PC-9 (cell line): ENCODE measurements at places on chromosomes 12 and 14.

DNA sequence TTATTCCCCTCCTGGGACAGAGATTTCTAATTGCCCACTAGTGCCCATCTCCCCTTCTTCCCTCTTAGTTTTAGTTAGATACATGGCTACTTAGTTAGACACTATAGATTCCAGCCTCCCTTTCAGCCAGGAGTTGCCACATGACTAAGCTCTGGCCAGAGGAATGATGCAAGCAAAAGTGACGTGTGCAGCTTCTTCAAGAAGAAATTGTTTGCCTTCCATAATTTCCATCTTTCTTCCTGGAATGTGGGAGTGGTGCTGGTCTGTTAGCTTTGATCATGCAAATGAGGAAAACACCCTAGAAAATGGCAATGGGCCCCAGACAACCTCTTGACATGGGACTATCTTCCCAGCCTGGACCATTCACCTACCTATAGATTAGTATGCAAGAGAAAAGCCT is 21.4 kb downstream of the CCDC177 start:
- DNase-seq, result peak; percentile 76

DNA sequence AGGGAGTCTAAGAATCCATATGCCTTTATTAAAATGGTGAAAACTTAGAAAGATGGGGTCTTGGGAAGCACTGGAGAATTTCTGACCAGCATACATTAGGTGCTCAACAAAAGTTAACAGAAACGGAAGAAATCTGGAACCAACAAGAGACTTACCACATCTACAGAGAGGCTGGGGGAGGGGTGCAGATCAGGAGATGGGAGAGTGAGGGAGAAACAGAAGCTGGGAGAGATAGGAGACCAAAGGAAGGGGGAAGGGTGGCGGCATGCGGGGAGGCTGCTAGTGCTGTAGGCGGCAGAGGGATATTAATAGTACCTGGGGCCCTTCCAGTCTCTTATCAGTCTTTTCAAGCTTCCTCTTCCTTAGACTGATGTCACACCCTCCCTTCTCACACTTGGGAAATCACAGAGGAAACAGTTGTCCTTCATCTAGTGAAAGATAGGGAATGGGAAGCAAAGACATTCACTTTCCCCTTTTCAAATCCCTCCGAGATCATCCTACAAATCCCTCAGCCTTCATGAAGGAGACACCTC is 18.1 kb downstream of the ZBTB39 start:
- DNase-seq, result no peak

DNA sequence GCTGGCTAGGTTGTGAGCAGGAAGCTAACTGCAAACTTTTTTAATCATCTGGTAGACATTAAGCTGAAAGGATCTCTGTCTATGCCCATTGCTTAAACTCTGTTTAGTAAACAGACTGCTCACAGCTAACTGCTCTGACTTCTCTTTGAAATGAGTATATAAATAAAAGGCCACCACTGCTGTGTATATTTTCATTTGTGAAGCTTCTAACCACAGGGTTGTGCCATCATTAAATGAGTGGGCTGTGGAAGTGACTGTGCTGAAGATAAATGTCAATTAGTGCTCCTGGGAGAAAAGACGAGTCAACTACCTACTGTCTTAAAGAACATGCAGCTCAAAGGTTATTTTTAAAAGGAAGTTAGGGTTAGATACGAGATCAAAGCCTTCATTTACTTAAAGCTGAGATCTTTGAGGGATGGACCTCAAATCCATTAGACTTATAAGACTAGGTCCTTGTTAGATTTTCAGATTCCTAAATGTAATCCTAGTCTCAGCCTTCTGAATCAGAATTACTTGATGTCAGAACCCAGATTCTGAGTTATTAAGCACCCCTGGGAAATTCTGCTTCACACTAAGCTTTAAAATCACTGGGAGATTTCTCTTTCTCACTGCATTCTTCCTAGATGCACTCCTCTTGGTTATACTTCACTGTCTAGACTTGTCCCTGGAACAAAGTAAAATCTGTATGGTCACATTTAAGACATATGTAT is 213.1 kb upstream of the FLRT2 start:
- DNase-seq, result no peak

- DNase-seq, result peak; percentile 45
Measured at GRCh38 chr12:14664434-14665023, 31.9 kb downstream of the GUCY2C start.

- no peak for DNase-seq
Measured at GRCh38 chr12:41460906-41461305, 272.8 kb downstream of the PDZRN4 start.

DNA sequence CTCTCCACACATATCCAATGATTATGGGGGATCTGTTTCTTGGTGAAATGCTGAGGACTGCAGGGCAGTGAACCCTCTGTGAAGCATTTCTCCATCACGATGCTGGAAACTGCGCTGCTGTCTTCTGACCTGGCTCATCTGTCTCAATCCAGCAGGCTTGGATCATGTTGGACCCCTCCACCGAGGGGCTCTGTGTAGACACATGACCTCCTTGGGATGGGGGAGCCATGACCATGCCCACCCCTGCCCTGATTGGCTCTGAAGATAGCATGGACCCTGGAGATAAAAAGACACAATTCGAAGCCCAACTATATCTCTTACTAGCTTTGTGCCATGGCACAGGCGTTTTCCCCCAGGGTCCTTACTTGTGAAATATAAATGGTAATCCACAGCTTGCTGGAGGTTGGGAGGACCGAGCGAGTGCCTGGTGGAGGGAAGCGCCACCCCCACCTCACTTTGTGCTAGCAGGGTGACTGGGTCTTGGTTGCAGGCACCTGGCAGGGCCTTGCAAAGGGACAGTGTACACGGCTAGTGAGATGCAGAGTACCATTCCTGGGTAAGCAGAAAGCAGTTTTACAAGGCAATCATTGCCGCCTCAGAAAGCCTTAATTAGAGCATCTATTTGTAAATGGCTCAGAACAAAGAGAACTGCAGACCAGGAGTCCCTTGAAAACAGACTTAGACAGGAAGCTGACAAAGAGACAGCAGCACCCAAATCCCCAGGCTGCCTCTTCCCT is 2.4 kb upstream of the KRT83 start:
- DNase-seq, result no peak

- no peak for DNase-seq
Measured at GRCh38 chr14:104293851-104294627, 155.7 kb downstream of the KIF26A start.

DNA sequence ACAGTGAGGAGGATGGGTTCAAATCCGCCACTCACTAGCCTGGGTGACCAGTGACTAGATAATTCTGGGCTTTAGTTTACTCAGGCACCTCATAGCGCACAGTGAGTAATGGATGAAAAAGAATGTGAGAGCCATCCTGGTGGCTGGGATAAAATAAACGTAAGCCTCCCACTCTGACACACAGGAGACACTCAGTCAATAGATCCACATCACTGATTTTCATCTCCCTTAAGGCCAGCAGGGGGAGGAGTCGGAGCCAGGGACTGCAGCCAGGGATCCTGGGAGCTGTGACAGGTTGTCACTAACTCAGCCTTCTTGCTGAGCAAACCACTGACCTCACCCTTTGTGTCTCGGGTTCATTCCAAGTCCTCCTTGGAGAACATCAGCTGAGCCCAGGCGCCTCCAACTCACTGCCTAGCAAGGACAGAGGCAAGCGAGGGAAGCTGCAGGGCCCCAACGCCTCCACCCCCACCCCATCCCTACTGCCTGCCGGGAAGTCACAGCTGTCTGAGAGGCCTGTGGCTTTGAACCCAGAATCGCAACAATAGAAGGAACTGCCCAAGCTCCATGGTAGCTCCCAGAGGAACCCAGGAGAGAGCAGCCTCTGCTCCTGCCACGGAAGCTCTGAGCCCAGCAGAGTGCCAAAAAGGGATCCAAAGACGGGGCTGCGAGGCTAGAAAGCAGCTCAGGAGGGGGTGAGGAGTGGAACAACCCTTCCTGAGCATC is 30.7 kb downstream of the PXN start:
- peak; percentile 79 for DNase-seq

GRCh38 chr14:79712302-79712950 is 498.9 kb downstream of the DIO2 start:
- no peak for DNase-seq

GRCh38 chr14:58131386-58131785 is 20.6 kb downstream of the ARMH4 start:
- no peak for DNase-seq

- DNase-seq, result no peak
Measured at GRCh38 chr12:90078344-90078743, 369.7 kb upstream of the ATP2B1 start.

DNA sequence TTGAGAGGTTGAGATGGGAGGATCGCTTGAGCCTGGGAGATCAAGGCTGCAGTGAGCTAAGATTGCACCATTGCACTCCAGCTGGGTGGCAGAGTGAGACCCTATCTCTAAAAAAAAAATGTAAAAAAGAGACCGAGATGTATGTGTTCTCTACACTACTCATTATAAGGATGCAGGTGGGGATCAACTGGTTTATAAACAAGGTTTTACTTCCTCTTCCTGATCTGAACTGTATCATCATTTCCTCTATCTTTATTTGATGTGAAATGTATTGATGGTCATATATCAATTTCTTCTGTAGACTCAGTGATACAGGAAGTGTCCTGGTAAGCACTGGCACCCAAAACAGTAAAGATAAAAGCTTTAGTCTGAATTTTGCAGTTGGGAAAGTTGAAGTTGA is 20.1 kb upstream of the USP44 start:
- no peak for DNase-seq

DNA sequence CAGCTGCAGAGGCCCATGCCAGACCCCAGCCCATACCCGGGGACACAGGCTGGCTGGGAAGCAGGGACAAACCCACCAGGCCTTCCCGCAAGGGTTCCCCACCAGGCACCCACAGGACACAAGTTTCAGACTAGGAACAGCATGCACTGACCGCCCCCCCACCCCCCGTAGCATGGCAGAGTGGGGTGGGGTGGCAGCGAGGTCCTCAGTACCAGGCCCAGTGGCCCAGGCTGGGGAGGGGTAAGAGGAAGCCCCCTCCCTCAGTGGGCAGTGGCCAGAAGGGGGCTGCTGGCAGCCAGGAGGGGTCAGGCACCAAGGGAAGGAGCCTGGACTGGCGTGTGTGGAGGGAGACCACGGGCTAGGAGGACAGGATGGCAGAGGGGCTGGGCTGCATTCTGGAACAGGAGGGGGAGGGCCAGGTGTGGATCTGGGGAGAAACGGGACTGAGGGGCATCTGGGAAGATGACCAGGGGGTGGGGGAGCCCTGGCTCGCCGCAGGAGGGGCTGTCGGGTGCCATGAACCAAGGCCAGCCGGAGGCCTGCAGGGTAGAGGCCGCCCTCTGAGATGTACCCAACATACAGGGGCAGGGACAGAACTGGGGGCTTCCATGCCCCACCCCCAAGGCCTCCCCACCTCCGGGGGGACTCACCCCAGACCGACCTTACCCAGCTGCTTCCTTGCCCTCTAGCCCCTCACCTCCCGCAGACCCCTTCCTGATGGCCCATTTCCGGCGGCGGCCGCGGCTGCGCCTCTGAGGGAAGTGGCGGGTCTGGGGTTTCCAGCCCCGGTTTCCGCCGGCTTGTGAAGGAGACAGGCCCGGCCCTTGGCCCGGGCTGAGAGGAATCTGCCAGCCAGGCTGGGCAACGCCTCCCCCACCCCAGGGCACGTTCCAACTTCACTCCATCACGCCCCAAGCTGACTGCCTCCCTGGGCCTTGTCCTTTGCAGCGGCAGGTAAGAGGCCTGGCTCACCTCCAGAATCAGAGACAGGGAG is 5.6 kb upstream of the JAG2 start:
- DNase-seq, result no peak

- DNase-seq, result no peak
Measured at GRCh38 chr12:71476513-71476912, 36.9 kb downstream of the LGR5 start.

DNA sequence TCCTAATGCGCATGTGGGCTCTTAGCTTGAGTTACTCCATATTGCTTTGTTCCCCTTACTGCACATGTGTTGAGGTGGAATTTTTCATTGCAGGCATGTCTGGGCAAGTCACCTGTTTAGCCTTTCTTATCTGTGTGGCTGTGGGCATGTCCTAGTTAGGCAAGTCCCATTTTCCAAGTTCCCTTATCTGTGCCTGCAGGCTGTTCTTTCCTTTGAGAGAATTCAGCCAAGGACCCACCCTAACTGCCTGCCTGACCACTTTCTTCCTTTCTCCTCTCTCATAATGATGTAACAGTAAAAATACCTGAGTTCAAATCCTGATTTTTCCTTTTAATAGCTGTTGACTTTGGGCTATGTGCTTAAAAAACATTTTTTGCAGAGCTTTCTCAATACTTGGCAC is 870.6 kb downstream of the NRXN3 start:
- no peak for DNase-seq

GRCh38 chr12:115898670-115899069 is 378.8 kb downstream of the MED13L start:
- no peak for DNase-seq

DNA sequence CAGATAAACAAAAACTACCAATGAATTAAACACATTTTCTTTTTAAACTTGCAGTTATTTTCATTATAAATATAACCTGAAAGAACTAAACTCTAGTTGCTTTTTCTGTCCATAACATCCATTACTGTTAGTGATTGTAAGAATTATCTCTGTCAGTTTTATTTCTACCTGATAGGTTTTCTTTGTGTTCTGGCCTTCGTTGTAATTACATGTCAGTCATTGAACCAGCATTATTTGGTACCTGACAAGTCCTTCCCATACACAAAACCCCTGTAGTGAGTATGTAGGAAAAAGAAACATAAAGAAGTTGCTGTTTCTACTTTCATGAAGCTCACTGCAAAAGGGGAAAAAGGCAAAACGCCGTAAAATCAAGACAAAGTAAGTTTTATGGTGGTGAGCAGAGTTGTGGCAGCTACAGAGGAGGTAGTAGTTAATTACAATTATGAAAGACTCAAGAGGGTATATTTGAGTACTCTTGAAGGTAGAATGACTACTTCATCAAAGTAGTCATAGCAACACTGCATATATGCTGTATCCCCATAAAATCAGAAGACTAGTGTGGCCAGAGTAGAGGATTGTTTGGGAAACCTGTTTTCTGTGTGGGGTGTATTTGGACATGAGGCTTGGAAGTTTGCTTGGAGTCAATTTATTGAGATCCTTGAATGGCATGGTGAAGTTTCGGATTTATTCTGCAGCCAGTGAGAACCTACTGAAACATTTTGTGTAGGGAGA is 102.8 kb downstream of the SLC5A8 start:
- DNase-seq, result no peak

- DNase-seq, result peak; percentile 4
Measured at GRCh38 chr12:95574799-95575452, 23.6 kb upstream of the USP44 start.

DNA sequence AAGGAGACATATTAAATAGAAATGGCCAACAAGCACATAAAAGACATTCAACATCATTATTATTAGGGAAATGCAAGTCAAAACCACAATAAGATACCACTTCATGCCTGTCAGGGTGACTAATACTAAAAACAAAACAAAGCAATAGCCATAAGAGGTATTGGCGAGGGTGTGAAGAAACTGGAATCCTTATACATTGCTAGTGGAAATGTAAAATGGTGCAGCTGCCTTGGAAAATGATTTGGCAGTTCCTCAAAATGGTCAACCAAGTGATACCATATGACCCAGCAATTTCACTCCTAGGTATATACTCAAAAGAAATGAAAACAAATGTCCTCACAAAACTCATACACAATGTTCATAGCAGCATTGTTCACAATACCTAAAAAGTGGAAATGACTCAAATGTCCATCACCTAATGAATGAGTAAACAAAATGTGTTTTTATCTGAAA is 27.0 kb downstream of the GPR135 start:
- DNase-seq, result no peak

GRCh38 chr12:73076760-73077159 is 804.6 kb downstream of the TRHDE start:
- DNase-seq, result no peak
